Prostate gland (tissue), 2 donors: ENCODE measurements at places on chromosomes 1 and 21.

DNA sequence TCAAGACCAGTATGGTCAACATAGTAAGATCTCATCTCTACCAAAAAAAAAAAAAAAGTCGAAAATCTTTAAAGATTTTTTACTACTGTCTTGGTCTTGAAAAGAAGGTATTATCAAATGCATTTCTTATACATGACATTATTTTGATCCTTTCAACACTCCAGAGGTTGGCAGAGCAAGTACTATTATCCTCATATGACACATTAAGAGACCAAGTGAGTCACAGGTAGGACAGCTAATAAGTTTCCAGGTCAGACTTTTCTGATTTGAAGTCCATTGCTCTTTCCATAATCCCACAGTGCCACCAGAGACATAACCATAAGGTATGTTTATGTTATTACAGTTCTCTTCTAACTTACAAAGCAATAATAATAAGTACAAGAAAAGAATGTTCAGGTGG is 15.2 kb downstream of the DBT start:
- no peaks in the 10 kb centered on the region for H3K27me3 ChIP-seq
- no peak overlapping the region for H3K4me3 ChIP-seq
- H3K4me1 ChIP-seq: no peaks in the 10 kb centered on the region
- no peak overlapping the region for H3K27ac ChIP-seq

- H3K27ac ChIP-seq: peak overlapping the region; percentile 85
- H3K27me3 ChIP-seq: no peaks in the 10 kb centered on the region
- no peaks in the 10 kb centered on the region for H3K36me3 ChIP-seq
- H3K4me1 ChIP-seq: peaks cover 5% of the 10 kb centered on the region
- peak overlapping the region; percentile 77 for H3K4me3 ChIP-seq
- DNase-seq: no peak
Measured at GRCh38 chr1:202143768-202144401, 652 bp downstream of the ARL8A start.

- no peaks in the 10 kb centered on the region for H3K36me3 ChIP-seq
- no peaks in the 10 kb centered on the region for H3K4me1 ChIP-seq
- DNase-seq: no peak
- H3K27me3 ChIP-seq: no peaks in the 10 kb centered on the region
- H3K4me3 ChIP-seq: no peak overlapping the region
Measured at GRCh38 chr1:48619539-48619938, 147.5 kb upstream of the SPATA6 start.

DNA sequence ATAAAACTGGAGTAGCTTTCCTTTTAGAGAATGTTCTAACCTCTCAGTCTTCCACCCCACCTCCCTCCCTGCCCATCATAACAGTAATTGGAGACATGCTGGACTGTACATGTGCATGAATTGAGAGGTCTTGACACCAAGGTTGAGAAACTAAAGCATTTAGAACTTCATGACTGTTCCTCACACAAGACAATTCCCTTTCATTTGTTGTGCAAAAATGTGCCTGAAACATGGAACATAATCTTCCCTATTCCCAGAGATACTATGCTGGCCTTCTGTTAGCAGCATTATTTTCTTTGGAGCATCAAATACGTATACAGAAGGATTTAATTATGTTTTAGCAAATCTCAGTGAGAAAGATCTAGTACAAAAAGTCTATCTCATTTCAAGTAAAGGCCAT is 97.5 kb upstream of the KCNE2 start:
- H3K27ac ChIP-seq: no peak overlapping the region
- no peaks in the 10 kb centered on the region for H3K4me1 ChIP-seq
- H3K27me3 ChIP-seq: no peaks in the 10 kb centered on the region
- no peaks in the 10 kb centered on the region for H3K36me3 ChIP-seq
- H3K4me3 ChIP-seq: no peak overlapping the region

DNA sequence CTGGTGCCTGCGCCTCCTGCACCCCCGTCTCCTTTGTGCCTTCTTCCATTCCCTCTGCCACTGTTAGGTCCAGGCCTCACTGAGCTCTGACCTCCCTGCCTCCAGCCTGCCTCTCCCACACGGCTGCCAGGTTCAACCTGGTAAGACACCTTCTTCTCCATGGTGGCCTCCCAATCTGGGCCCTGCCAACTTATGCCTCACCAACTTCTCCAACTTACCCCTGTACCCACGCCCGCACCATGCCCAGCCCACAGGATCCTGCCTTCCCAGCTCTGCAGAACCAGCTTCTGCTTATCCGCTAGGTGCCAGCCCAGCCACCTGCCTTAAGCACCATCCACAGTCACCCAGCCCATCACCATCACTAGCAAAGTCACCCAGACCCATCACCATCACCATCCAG is 37.2 kb downstream of the PDE9A start:
- H3K27me3 ChIP-seq: no peaks in the 10 kb centered on the region
- no peak overlapping the region for H3K27ac ChIP-seq
- no peak for DNase-seq

DNA sequence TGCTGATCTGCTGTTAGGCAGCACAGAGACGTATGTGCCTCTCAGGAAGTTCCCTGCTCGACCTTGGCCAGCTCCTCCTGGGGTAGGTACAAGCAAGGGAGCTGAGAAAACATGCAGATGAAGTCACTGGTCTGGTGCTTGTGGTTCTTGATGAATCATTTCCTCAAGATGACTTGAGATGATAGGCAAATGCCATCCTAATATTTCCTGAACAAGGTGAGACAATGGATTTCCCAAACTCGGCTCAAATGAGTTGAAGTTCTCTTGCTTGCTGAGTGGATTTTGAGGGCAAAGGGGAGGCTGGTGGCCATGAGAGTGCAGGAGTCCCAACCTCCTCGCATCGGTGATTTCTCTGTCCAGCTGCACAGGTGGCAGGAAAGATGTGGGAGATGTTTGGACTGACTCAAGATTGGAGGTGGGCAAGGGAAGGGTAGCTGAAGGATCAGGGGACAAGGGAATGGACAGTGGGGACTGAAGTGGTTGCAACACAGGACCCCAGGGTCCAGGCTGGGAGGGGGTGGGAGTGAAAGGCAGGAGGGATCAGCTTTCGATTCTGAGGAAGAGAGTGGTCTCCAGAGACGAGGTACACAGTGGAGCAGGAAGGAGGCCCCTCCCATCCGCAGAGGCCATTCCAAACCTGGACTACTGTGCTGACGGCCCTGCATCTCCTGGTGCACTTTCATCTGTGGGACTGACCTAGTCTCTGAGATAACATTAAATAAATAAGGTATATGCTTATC is 63.9 kb downstream of the CAPN2 start:
- no peaks in the 10 kb centered on the region for H3K27me3 ChIP-seq
- no peak overlapping the region for H3K27ac ChIP-seq
- no peak for DNase-seq
- no peaks in the 10 kb centered on the region for H3K4me1 ChIP-seq
- H3K36me3 ChIP-seq: no peaks in the 10 kb centered on the region

DNA sequence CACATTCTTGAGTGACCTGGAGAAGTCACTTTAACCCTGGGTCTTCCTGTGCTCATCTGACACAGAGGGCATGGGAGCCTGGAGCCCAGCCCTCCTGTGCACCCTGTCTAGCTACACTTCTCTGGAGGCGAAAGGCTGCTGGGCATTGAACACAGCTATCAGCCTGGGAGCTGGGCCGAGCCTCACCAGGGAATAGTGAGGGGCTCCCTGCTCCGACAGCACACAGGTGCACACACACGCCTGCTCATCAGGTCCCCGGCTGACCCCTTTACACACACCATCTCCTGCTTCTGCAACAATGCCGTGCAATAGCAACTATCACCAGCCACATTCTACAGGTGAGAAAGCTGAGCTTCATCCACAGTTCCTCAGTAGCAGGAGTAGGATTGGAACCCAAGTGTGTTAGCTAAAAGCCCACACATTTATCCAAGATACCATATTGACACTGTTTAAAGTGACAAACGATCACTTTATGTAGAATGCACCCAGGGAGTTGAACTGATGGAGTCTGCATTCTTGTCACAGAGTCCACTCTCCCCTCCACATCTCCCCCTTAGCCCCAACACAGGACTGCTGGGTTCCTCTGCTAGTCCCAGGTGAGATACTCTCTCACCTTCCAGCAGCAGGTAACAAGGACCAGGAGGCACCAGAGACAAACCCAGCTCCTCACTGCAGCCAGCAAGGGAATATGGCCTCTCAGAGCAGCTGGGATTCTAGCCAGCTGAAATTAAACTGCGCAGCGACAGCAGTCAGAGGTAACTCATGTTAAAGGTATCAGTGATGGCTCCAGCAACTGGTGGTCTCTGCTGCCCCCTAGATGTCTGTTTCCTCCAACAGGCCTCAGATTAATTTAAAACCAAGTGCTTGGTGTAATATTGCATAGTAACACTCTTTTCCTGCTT is 18.3 kb upstream of the CAPN8 start:
- H3K4me1 ChIP-seq: no peaks in the 10 kb centered on the region
- peak; percentile 67 for DNase-seq
- H3K27me3 ChIP-seq: no peaks in the 10 kb centered on the region
- no peak overlapping the region for H3K27ac ChIP-seq

GRCh38 chr1:97507863-97508262 is 413.0 kb downstream of the DPYD start:
- peaks cover 3% of the 10 kb centered on the region for H3K36me3 ChIP-seq
- DNase-seq: no peak
- no peak overlapping the region for H3K4me3 ChIP-seq
- no peaks in the 10 kb centered on the region for H3K27me3 ChIP-seq
- no peaks in the 10 kb centered on the region for H3K4me1 ChIP-seq
- H3K27ac ChIP-seq: no peak overlapping the region

- no peaks in the 10 kb centered on the region for H3K4me1 ChIP-seq
- H3K27ac ChIP-seq: no peak overlapping the region
- no peak overlapping the region for H3K4me3 ChIP-seq
- no peaks in the 10 kb centered on the region for H3K27me3 ChIP-seq
Measured at GRCh38 chr1:24309762-24310485, 9.2 kb upstream of the GRHL3 start.

- no peak for DNase-seq
- H3K36me3 ChIP-seq: no peaks in the 10 kb centered on the region
- H3K4me3 ChIP-seq: no peak overlapping the region
- H3K27me3 ChIP-seq: no peaks in the 10 kb centered on the region
- H3K4me1 ChIP-seq: no peaks in the 10 kb centered on the region
Measured at GRCh38 chr1:70745199-70745598, 302.4 kb downstream of the PTGER3 start.

DNA sequence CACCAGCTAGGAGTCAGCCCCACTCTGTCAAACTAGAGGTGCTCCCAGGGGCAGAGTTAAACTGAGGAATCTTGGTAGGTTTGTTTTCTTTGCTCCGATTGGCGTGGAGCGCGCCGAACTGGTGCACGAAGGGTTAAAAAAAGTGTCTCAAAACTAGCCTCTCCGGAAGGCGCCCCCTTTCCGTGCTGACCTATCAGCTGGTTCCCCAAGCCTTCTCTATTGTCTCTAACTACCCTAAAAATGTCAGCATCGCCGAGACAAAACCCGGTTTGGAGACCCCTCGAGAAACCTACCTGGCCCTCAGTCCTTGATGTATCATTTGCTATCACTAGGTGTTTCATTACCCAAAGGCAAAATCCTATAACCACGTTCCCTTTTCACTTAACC is 2.2 kb downstream of the TGFB2 start:
- H3K4me3 ChIP-seq: peak overlapping the region; percentile 50
- H3K27me3 ChIP-seq: no peaks in the 10 kb centered on the region
- H3K27ac ChIP-seq: peak overlapping the region; percentile 86
- DNase-seq: no peak
- H3K4me1 ChIP-seq: no peaks in the 10 kb centered on the region

- H3K36me3 ChIP-seq: no peaks in the 10 kb centered on the region
- no peak overlapping the region for H3K27ac ChIP-seq
- no peaks in the 10 kb centered on the region for H3K4me1 ChIP-seq
- H3K27me3 ChIP-seq: no peaks in the 10 kb centered on the region
Measured at GRCh38 chr1:26195805-26196204, 5.4 kb downstream of the CATSPER4 start.

GRCh38 chr1:17567582-17567981 is 28.1 kb downstream of the ARHGEF10L start:
- peaks cover 5% of the 10 kb centered on the region for H3K4me1 ChIP-seq
- no peaks in the 10 kb centered on the region for H3K27me3 ChIP-seq
- H3K4me3 ChIP-seq: no peak overlapping the region
- DNase-seq: no peak

GRCh38 chr1:44422161-44422560 is 17.1 kb downstream of the RNF220 start:
- no peak overlapping the region for H3K4me3 ChIP-seq
- peaks cover 13% of the 10 kb centered on the region for H3K27me3 ChIP-seq
- no peak overlapping the region for H3K27ac ChIP-seq
- no peaks in the 10 kb centered on the region for H3K4me1 ChIP-seq
- no peak for DNase-seq

DNA sequence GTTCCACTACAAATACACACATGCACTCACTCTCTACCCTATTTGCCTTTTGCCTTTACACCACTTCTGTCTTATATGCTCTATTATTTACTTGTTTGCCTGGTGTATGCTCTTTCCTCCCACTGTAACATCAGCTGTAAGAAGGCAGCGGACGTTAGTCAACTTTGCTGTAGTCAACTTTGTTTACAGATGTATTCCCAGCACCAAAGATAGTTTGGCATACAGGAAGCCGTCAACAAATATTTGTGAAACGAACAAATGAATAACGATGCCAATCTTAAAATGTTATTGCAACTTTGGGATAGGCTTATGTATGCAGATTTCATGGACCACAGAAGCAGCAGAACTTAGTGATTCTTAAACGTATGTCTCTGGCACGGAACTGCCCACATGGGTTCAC is 138.3 kb upstream of the GALNT2 start:
- H3K4me1 ChIP-seq: no peaks in the 10 kb centered on the region
- H3K4me3 ChIP-seq: no peak overlapping the region
- no peak overlapping the region for H3K27ac ChIP-seq
- H3K27me3 ChIP-seq: no peaks in the 10 kb centered on the region
- H3K36me3 ChIP-seq: no peaks in the 10 kb centered on the region
- DNase-seq: no peak

GRCh38 chr1:76959556-76959955 is 92.3 kb downstream of the ST6GALNAC5 start:
- no peak for DNase-seq
- no peak overlapping the region for H3K27ac ChIP-seq
- H3K4me3 ChIP-seq: no peak overlapping the region
- H3K4me1 ChIP-seq: no peaks in the 10 kb centered on the region
- H3K27me3 ChIP-seq: no peaks in the 10 kb centered on the region

- no peaks in the 10 kb centered on the region for H3K36me3 ChIP-seq
- no peak for DNase-seq
Measured at GRCh38 chr1:50894340-50894739, 65.7 kb downstream of the FAF1 start.

DNA sequence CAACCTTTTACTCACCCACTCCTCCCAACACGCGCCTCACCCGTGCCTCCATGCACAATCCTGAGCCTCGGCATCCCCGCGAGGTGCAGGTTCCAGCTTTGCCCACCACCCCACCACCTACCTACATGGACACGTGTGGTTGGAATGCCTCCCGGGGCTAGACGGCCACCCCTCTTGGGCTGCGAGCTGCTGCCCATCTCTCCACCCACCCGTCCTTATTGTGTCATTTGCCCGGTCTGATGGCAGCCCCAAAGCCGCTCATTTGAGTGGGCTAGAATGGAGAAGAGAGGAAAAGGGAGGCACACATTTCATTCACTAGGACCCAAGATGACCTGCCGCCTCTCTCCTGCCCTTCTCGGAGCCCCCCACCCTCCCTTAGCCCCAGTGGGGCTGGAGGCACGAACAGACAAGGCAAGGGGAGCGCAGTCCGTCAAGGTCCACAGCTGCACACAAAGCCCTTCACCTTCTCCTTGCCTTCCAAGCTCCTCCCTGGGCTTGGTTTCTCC is 785 bp downstream of the ZNF697 start:
- peak overlapping the region; percentile 88 for H3K4me3 ChIP-seq
- DNase-seq: no peak
- H3K27me3 ChIP-seq: no peaks in the 10 kb centered on the region
- H3K36me3 ChIP-seq: no peaks in the 10 kb centered on the region
- H3K4me1 ChIP-seq: no peaks in the 10 kb centered on the region
- peak overlapping the region; percentile 91 for H3K27ac ChIP-seq
